ENCODE measurements at places on chromosomes 6 and 20.

GRCh38 chr6:120077489-120077888 lies 727.9 kb upstream of the MAN1A1 start:
- no peak for DNase-seq

- no peak for DNase-seq
Observed at GRCh38 chr6:82056567-82056966, 191.0 kb downstream of the IBTK start.

DNA sequence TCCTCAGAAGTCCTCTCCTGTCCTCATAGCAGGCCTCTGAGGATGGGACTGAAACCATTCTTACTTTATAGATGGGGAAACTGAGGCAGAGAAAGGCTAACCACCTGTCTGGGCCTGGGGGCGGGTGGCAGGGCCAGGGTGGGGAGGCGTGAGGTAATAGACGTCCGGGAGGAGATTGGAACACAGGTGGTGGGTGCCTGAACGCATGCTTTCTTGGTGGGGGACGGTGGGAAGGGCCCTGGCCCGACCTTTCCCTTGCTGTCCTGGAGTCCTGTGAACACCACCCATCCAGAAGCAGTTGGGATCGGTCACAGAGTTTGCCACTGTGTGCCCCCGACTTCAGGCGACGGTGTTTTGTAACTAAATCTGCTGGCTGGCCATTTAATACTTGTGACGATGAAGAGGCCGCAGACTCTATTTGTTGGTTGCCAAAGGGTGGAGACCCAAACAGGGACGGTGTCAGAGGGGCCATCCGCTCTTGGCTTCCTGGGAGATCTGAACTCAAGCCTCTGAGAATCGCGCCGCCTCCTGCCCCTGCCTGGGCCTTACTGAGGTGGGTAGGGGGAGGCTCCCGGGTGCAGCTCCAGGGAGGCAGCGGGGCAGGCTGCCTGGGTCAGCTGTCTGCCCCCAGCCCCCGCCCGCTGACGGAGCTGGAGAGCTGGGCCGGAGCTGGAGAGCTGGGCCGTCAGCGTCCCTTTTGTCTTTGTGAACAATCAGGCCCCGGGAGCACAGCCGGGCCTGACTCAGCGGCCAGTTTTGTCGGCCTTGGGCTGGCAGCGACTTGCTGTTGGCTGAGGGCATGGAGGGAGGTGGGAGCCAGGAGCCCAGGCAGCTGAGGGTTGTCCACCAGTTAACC lies 4.1 kb downstream of the RBM38 start:
- no peak for DNase-seq

DNA sequence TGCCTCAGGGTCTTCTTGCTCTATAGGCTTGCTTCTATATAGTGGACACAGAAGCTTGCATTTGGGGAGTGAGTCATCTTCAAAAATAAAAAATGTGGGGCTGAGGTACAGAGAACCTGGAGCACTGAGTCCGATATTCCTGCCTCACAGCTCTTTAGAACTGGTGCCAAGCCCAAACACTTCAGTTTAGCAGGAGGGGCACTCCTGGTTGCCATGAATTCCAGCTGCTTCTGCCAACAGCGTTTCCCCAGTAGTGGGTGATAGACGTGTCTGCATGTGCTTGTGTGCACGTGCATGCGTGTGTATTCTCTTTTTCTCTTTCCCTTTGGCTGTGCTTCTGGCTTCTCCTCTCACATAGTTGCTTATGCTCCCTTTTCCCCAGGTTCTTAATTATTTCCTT lies 11.9 kb downstream of the DNPH1 start:
- no peak for DNase-seq

DNA sequence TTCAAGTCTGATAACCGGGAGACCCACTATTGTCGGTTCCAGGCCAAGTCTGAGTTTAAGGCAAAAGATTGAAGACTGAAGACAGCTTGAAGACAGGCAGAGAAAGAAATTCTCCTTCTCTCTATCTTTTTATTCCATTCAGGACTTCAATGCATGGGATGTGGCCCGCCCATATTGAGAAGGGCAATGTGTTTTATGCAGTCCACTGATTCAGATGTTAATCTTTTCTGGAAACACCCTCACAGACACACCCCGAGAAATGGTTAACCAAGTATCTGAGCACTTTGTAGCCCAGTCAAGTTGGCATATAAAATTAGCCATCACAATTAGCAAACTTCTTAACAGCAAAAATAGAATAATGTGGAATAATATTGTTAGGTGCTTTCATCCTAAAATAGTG lies 75.5 kb upstream of the FABP7 start:
- no peak for DNase-seq

DNA sequence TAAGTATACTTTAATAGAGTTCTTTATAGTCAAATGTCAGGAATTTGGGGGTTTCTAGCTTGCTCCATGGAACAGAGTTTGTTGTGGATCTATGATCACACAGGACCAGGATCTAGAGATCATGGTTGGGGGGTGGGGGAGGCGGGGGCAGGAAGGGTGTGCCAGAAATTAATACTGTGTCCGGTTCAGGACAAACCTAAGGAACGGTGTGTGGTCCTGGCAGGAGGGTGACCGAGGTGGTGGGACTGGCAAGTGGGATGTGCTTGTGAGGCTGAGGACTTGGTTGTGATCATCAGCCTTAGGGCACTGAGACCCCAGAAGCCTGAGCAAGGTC lies 27.9 kb downstream of the GSTA3 start:
- DNase-seq, result no peak

DNA sequence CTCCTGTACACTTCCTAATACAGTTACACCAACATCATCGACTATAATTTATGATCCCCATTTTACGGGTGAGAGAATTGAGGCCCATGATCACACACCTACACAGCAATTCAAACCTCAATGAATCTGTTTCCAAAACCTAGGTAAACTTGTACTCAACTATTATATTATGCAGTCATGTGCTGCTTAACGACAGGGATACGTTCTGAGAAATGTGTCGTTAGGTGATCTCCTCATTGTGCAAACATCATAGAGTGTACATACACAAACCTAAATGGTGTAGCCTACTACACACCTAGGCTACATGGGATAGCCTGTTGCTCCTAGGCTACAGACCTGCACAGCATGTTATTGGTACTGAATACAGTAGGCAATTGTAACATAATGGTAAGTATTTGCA lies 385.6 kb downstream of the ARHGAP18 start:
- no peak for DNase-seq

DNA sequence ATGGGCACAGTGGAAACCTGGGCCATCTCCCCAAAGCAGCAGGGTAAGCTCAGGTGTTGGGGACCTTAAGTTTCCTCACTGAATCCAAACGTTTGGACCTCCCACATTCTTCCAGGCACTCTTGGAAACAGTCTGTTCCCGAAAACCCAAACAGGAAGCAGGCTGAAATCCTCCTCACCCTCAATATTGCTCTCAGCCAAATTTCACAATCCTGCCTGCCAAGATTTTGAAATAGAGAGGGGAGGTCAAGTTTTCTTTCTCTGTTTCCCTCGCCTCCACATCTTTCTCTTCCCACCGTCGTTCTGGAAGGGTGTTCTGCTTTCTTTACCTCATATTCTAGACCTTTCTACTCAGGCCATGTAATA lies 392.0 kb upstream of the SASH1 start:
- DNase-seq, result no peak
